DMS153 (cell line): ENCODE measurements at places on chromosomes 12 and 14.

DNA sequence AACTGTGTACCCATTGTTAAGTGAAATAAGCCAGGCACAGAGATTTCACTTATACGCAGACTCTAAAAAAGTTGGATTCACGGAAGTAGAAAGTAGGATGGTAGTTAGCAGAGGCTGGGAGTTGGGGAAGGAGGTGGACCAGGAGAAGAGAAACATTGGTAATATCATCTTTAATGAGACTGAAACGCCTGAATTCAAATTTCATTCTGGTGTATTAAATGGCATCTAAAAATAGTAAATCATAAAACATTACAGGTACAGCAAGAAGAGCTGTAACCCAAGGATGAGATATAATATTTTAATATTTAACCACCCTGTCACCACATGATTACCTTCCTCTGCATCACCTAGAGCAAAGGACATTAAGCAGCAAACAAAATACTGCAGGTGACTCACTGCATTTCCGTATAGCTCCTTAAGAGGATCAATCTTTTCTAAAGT, 99.4 kb downstream of the EPS8 start:
- no peak for DNase-seq

- DNase-seq, result no peak
Measured at GRCh38 chr14:76580399-76580798, 180.9 kb upstream of the VASH1 start.

DNA sequence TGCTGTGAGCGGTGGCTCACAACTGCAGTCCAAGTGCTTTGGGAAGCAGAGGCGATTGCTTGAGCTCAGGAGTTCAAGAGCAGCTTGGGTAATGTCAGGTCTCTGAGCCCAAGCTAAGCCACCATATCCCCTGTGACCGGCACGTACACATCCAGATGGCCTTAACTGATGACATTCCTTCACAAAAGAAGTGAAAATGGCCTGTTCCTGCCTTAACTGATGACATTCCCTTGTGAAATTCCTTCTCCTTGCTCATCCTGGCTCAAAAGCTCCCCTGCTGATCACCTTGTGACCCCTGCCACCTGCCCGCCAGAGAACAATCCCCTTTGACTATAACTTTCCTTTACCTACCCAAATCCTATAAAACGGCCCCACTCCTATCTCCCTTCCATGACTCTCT, 48.6 kb downstream of the SLC25A47 start:
- DNase-seq, result no peak

DNA sequence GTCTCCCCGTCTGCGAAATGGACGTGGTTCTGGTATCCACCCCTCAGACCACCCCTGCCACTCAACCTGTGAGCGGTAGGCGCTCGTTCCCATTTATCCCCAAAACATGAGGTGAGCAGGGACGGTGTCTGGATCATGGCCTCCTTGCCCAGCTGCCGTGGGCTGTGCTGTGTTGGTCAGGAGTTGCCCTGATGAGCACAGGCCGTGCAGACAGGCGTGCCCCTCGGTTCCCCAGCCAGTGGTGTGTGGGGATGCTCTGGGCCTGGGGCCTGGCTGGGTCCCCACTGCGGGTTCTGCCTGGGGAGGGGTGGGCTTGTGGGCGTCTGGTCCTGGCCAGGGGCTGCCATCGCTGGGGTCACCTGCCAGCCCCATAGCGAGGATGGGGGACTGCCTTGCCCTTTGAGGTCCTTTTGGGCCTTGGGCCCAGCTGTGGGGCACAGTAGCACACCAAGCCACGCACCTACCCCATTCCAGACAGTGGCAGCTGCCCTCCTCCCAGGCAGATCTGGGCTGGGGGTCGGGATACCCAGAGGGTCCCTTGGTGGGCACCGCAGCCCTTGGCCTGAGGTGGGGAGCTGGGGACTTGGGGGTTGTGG, 11.3 kb upstream of the PUS1 start:
- DNase-seq, result no peak

DNA sequence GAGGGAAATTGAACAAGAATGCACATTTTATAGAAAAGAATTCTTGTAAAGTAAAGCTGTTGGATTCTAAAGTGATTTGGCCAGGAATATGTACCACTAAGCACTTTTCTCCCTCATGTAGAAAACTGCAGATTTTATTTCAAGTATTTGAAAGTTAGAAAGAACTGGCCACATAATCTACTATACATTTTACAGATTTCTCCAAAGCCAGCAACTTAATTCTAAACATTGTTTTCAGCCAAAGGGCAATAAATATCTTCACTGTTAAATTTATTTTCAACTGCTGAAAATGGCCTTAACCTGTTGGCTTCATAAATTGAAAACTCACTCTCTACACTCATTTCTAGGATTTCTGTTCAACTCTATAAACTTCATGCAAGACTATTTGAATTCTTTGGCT, 15.6 kb upstream of the KERA start:
- DNase-seq, result no peak

- no peak for DNase-seq
Measured at GRCh38 chr14:67423424-67423823, 11.5 kb upstream of the PLEK2 start.
